ENCODE measurements at places on chromosomes 5 and 9. TPM values are rescaled to one million over a fixed set of nuclear protein-coding genes. Genes with fewer than 3 reads are reported as not detected.

The DNAH5 gene
- total RNA-seq = not detected

The PURA gene
- total RNA-seq = 7.9 TPM

DNA sequence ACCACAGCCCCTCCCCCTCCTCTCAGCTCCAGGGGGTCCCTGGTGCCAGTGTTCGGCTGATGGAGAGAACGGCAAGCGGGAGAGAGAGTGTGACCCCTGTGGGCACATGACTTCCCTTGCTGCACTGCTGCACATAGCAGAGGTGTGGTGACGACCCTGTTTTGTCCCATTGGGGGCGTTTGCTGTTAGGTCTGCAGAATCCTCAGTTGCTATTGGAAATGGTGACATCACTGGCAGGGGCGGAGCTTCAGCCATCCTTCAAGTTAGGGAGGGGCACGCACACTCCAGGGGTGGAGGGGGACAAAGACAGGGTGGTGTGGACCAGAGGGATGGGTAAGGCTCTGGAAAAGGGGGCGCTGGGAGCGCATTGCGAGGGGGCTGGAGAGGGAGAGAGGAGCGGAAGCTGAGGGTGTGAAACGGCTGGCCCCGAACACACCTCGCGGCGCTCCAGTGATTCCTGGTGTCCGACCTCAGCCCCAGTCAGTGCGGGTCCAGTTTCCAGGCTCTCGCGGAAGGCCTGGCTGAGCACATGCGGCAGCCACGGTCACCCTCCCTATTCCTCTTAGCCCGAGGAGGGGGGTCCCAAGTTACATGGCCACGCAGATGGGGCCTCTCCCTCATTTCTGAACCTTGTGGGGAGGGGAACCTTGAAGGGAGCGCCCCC lies 764 bp upstream of the GRIN1 start:
- H3K27ac ChIP-seq = no peak overlapping the region
- H3K4me1 ChIP-seq = peaks cover 8% of the 10 kb centered on the region
- peaks cover 73% of the 10 kb centered on the region for H3K27me3 ChIP-seq
- no peaks in the 10 kb centered on the region for H3K36me3 ChIP-seq
- DNase-seq = no peak

DNA sequence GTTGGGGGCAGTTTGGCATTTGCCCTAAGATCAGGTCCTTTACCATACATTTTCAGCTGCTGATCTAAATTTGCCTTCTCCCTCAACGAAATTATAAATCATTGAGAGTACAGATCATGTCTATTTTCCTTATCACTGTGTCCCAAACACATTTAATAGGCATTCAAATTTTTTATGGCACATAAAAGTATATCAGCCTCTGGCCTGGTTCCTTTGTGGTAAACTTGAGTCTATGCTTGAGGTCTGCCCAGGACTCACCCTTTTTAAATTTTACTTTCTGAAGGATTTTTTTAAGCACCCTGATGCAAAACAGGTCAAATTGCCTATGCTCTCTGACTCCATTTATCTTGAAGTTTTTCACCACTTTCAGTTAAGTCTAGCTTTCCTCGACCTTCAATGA lies 163.6 kb upstream of the GRIN3A start:
- no peak overlapping the region for H3K4me3 ChIP-seq
- no peaks in the 10 kb centered on the region for H3K36me3 ChIP-seq
- no peaks in the 10 kb centered on the region for H3K4me1 ChIP-seq
- H3K27ac ChIP-seq = no peak overlapping the region

DNA sequence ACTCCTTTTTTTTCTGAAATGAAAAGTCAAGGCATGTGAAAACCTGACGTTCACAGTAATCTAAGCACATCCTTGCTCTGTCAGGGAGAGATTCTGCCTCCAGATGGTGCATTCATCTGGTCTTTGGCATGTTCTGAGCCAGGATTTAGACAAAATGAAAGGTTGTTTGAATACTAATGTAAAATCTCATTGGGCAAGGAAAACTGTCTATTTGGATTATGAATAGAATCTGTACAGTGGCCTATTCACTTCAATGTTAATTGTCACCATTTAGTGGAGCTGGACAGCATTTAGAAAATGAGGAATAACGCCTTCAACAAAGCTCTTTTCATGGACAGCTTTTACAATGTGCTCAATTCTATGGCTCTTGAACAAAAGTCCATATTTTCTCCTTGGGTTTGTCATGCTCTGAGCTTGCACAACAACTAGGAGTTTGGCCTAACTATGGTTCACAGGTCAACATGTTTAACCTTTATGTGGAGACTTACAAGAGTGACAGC lies 28.9 kb downstream of the ARHGEF28 start:
- H3K36me3 ChIP-seq = no peaks in the 10 kb centered on the region
- peaks cover 2% of the 10 kb centered on the region for H3K27me3 ChIP-seq
- H3K27ac ChIP-seq = no peak overlapping the region
- no peak for DNase-seq
- H3K4me3 ChIP-seq = no peak overlapping the region
